Thoracic aorta (tissue), 2 donors: ENCODE measurements at places on chromosomes 5 and 9. TPM values are rescaled to one million over a fixed set of nuclear protein-coding genes. Genes with fewer than 3 reads are reported as not detected.

- H3K4me1 ChIP-seq = no peaks in the 10 kb centered on the region
- no peaks in the 10 kb centered on the region for H3K36me3 ChIP-seq
- no peak for DNase-seq
These were observed 53.7 kb upstream of the PIP5K1B start for GRCh38 chr9:68651280-68651893.

DNA sequence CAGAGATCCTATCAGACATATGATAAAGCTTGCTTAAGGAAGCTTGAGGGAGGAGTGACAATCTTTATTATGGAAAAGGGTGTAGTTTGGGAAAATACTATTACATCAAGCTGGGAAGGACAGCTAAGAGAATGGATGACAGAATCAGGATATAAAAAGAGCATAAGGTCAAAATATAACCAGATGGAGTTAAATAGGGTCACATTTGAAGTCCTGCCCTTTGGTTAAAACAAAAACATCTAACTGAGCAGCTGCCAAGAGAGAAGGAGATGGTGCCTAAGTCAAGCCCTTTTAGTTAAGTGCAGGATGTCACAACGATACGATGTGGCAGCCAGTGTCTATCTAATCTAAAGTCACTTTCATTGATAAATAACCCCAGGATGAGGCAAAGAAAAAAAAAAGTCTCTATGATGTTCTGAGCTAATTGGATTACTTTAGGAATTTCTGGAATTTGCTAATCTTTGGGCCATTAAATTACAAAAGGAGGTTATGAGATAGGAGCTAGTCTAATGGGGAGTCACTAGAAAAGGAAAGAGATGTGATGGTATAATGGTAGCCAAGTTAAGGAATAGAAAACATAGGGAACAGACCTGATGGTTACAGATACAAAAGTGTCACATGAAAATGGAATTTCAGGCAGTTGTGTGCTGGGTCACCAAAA is 365.2 kb downstream of the PDE4D start:
- no peak overlapping the region for H3K4me3 ChIP-seq
- H3K36me3 ChIP-seq = no peaks in the 10 kb centered on the region
- no peaks in the 10 kb centered on the region for H3K27me3 ChIP-seq
- H3K4me1 ChIP-seq = no peaks in the 10 kb centered on the region
- H3K27ac ChIP-seq = no peak overlapping the region

- peaks cover 4% of the 10 kb centered on the region for H3K36me3 ChIP-seq
- no peaks in the 10 kb centered on the region for H3K27me3 ChIP-seq
- no peak for DNase-seq
- peak overlapping the region; percentile 93 for H3K4me3 ChIP-seq
- H3K4me1 ChIP-seq = peaks cover 23% of the 10 kb centered on the region
These were observed 529 bp downstream of the CSNK1A1 start for GRCh38 chr5:149550594-149551226.

- H3K27ac ChIP-seq = no peak overlapping the region
- DNase-seq = no peak
- no peaks in the 10 kb centered on the region for H3K27me3 ChIP-seq
- no peak overlapping the region for H3K4me3 ChIP-seq
- peaks cover 13% of the 10 kb centered on the region for H3K4me1 ChIP-seq
These were observed 35.2 kb downstream of the MACIR start for GRCh38 chr5:103293719-103294118.

The NOTCH1 gene
- total RNA-seq = 48.1 TPM

DNA sequence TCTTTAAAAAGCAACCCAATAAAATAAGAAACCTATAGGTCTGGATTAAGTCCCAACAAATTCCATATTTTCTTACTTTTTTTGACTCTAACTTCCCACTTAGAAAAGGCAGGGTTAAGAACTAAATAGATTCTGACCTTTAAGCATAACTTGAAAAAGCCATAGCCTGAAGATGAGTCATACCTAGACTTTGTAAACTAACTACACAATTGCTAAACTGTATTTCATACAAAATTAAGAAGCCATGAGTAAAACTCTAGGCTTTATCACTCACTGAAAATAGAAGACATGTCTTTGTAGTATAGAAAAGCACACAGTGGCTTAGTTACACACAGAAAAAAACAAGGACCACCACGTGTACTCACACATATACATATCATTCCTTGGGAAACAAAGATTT is 51.5 kb downstream of the MLLT3 start:
- H3K27me3 ChIP-seq = no peaks in the 10 kb centered on the region
- peaks cover 8% of the 10 kb centered on the region for H3K4me1 ChIP-seq
- H3K27ac ChIP-seq = no peak overlapping the region
- H3K36me3 ChIP-seq = no peaks in the 10 kb centered on the region

The EQTN gene
- not detected for total RNA-seq

DNA sequence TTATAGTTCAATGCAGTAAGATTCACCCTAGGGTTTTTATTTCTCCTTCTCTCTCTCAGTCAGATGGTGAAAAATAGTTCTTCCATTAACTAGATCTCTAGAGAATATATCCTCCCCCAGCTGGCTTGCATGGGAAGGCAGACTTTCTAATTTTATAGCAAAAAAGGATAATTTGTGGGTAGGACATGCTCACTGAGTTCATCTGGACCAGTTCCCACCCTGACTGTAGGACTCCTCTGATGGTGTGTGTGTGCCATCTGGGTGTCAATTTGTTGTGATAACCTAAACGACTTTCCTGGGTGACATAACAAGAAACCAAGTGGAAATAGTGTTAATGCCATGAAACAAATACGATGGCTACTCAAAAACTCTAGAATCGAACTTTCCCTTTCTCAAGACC is 44.9 kb downstream of the APBA1 start:
- no peak for DNase-seq
- H3K4me3 ChIP-seq = no peak overlapping the region
- no peaks in the 10 kb centered on the region for H3K4me1 ChIP-seq
- H3K36me3 ChIP-seq = no peaks in the 10 kb centered on the region
- no peaks in the 10 kb centered on the region for H3K27me3 ChIP-seq
- H3K27ac ChIP-seq = no peak overlapping the region

DNA sequence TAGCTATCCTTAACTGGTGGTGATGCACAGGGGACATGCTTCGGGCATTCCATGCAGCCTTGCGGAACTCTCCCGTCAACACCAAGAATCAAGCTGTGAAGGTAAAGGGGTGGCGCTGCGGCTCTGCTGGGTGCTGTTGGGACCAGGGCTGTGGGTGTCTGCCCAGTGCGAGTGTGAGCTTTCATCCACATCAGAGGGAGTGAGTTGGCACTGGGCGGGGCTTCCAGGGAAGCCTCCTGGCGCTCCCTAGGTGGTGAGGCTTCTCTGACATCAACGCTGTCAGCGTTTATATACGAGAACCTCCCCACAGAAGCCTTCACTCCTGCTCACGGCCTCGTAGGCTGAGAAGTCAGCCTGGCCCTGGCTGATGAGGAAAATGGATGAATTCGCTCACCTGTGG is 11.7 kb downstream of the ARPC5L start:
- peaks cover 33% of the 10 kb centered on the region for H3K36me3 ChIP-seq
- peaks cover 24% of the 10 kb centered on the region for H3K4me1 ChIP-seq
- no peaks in the 10 kb centered on the region for H3K27me3 ChIP-seq
- no peak for DNase-seq
- H3K27ac ChIP-seq = no peak overlapping the region

DNA sequence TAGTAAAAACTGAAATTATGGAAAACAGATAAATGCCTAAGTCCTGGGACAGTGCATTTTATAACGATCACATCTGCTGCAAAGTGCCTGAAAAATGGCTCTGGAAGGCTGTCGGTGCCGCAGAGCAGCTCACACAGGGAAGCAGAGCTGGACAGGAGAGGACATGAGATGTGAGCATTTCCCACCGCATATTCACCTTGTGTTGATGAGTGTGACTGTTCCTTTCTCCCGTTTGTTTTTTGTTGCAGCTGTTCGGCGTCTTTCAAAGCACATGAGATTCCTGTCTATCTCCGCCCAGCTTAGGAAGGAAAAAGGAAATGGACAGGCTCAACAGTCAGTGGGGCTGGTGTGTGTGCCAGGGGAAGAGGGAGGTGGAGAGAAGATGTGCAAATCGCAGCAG is 164.9 kb upstream of the SEMA6A start:
- H3K27ac ChIP-seq = no peak overlapping the region
- H3K36me3 ChIP-seq = no peaks in the 10 kb centered on the region
- no peak for DNase-seq
- no peaks in the 10 kb centered on the region for H3K27me3 ChIP-seq
- no peak overlapping the region for H3K4me3 ChIP-seq

- DNase-seq = no peak
- no peaks in the 10 kb centered on the region for H3K36me3 ChIP-seq
- H3K27me3 ChIP-seq = no peaks in the 10 kb centered on the region
These were observed 74.8 kb downstream of the ICE1 start for GRCh38 chr5:5497152-5497788.

DNA sequence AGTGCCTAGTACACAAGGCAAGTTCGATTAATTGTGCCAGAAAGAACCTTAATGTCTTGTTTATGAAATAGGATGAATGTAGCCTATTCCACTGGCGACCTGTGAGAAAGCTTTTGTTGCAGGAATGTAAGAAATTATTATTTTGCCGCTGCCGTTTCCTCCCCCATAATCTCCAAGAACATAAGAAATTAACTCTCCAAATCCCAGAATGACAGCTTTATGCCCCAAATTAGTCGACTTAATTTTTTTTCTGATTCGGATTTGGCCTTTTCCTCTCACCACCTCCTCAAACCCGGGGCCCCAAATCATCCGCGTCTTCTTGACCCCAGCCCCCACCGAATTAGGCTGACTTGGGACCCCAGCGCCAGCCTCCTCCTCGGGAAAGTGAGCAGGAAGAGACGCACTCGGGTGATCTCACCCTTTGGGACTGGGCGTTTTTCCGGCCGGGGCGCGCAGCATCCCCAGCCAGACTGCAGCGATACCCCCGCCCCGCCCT is 682 bp upstream of the SPTAN1 start:
- H3K27ac ChIP-seq = peak overlapping the region; percentile 93
- DNase-seq = no peak
- no peaks in the 10 kb centered on the region for H3K36me3 ChIP-seq
- H3K27me3 ChIP-seq = no peaks in the 10 kb centered on the region

- H3K36me3 ChIP-seq = no peaks in the 10 kb centered on the region
- H3K27me3 ChIP-seq = no peaks in the 10 kb centered on the region
- H3K27ac ChIP-seq = no peak overlapping the region
- no peak overlapping the region for H3K4me3 ChIP-seq
These were observed 44.4 kb downstream of the AK8 start for GRCh38 chr9:132833550-132834121.

GRCh38 chr5:109690975-109691574 is 1.3 kb downstream of the MAN2A1 start:
- H3K4me3 ChIP-seq = peak overlapping the region; percentile 96
- no peaks in the 10 kb centered on the region for H3K36me3 ChIP-seq
- H3K27me3 ChIP-seq = no peaks in the 10 kb centered on the region
- peaks cover 30% of the 10 kb centered on the region for H3K4me1 ChIP-seq

The CEMIP2 gene
- total RNA-seq = 69.7 TPM

DNA sequence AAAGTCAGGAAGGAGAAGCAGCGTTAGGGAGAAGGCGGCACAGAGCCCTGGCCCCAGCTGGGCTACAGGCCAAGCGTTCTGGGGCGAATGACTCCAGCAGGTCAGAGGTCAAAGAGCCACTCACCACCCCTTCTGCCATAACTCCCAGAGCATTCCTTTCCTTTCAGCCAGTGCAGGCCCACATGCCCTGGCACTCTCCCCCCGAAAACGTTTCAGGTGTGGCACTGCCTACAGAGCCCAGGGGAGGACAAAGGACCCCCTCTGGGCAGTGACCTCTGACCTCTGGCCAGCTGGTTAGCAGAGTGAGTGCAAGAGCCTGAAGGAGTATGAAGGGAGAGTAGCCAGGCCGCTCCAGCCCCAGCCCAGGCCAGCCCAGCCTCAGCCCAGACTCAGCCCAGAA is 4.9 kb downstream of the ABCA2 start:
- H3K4me1 ChIP-seq = peaks cover 8% of the 10 kb centered on the region
- H3K27me3 ChIP-seq = no peaks in the 10 kb centered on the region
- DNase-seq = no peak
- H3K4me3 ChIP-seq = no peak overlapping the region

DNA sequence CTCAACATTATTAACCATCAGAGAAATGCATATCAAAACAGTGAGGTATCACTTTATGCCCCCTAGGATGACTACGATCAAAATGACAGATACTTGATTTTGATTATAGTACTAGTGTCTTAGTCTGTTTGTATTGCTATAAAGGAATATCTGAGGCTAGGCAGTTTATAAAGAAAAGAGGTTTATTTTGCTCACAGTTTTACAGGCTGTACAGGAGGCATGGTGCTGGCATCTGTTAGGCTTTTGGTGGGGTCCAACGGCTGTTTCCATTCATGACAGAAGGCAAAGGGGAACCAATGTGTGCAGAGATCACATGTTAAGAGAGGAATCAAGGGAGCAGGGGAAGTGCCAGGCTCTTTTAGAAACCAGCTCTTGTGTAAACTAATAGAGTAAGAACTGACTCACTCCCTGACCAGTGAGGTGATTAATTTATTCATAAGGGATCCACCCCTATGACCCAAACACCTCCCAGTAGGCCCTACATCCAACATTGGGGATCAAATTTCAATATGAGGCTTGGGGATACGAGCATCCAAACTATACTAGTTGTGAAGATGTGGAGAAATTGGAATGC is 16.0 kb upstream of the AFF4 start:
- no peak overlapping the region for H3K4me3 ChIP-seq
- no peaks in the 10 kb centered on the region for H3K4me1 ChIP-seq
- DNase-seq = no peak
- no peak overlapping the region for H3K27ac ChIP-seq
- no peaks in the 10 kb centered on the region for H3K36me3 ChIP-seq

The LHX3 gene
- not detected for total RNA-seq

DNA sequence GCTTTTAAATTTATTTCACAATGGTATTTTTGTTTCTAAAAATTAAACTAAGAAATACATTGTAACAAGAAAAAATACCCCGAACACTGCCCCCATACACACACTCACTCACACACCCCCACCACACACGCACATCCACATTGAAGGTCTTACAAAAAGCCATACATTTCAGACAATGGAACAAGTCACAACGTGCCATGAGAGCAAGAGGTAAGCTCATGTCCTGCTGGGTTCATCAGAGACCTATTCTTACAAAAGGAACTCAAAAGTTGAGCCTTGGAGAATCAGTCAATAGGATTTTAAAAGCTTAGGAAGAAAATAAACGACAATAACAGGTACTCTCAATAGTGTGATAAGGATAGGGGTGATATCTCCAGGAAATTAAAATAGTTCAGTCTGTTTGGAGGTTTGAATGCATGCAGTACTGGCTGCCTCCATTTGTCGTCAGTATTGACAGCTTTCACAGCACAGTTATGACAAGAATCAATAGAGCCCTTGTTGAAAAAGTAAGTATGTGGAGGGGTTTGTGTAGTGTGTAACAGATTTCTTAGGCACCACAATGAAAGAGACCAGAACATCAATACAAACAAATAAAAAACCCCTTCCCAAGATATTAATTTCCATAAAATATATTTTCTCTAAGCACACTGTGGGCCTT is 1826.2 kb upstream of the CDH6 start:
- H3K27ac ChIP-seq = no peak overlapping the region
- H3K4me3 ChIP-seq = no peak overlapping the region
- H3K4me1 ChIP-seq = no peaks in the 10 kb centered on the region
- no peaks in the 10 kb centered on the region for H3K27me3 ChIP-seq
- DNase-seq = no peak

The ANGPTL2 gene
- 49.1 TPM for total RNA-seq

- H3K4me3 ChIP-seq = no peak overlapping the region
- H3K4me1 ChIP-seq = no peaks in the 10 kb centered on the region
- no peaks in the 10 kb centered on the region for H3K36me3 ChIP-seq
- H3K27ac ChIP-seq = no peak overlapping the region
These were observed 188.1 kb downstream of the RFX3 start for GRCh38 chr9:3337515-3338225.

The TSC1 gene
- total RNA-seq = 65.4 TPM
